ENCODE measurements at places on chromosomes 7 and 10. TPM values are rescaled to one million over a fixed set of nuclear protein-coding genes. Genes with fewer than 3 reads are reported as not detected.

GRCh38 chr10:87816163-87816897, 1.7 kb downstream of the ATAD1 start:
- no peaks in the 10 kb centered on the region for H3K27me3 ChIP-seq
- peaks cover 13% of the 10 kb centered on the region for H3K36me3 ChIP-seq
- no peak overlapping the region for H3K27ac ChIP-seq
- DNase-seq, result peak; percentile 18
- H3K4me1 ChIP-seq, result peaks cover 26% of the 10 kb centered on the region
- peak overlapping the region; percentile 98 for H3K4me3 ChIP-seq

- no peak for DNase-seq
- H3K36me3 ChIP-seq, result no peaks in the 10 kb centered on the region
- no peak overlapping the region for H3K27ac ChIP-seq
- H3K4me1 ChIP-seq, result peaks cover 11% of the 10 kb centered on the region
- no peaks in the 10 kb centered on the region for H3K27me3 ChIP-seq
These were observed 214.5 kb downstream of the SNX10 start for GRCh38 chr7:26506196-26506595.

Gene ATOH7
- not detected for total RNA-seq

Gene ABCB4
- total RNA-seq, result not detected

- H3K27me3 ChIP-seq, result peaks cover 31% of the 10 kb centered on the region
- no peaks in the 10 kb centered on the region for H3K36me3 ChIP-seq
- no peak overlapping the region for H3K4me3 ChIP-seq
These were observed 12.6 kb upstream of the AOAH start for GRCh38 chr7:36736899-36737211.

DNA sequence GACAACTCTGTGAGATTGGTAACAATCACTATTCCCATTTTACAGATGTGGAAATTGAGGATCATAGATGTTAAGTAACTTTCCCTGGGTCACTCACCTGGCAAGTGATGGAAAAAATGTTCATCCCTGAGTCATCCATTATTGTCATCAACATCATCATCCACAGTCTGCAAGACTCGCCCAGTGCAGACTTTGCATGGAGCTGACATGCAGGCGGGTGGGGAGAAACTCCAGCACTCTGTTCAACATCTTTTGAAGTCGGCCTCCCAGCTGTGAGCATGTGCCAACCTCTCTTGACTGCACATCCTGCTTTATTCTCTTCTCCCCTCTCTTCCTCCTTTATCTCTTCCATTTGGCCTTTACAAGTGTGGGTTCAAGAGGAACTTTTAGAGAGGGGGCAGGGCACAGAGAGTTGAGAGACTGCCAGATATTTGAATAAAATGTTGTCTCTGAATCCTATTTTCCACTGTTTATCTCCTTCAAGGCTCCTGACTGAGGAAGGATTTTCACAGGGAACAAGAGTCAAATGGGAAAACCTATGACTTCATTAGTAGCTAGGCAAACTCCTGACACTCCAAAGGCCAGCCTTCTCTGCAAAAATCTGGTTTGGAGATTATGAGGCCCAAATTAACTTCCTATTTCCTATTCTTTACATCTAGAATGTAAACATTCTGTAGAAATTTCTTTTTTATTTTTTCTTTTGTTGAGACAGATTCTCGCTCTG, 283.7 kb upstream of the PODXL start:
- DNase-seq, result no peak
- H3K36me3 ChIP-seq, result no peaks in the 10 kb centered on the region
- no peaks in the 10 kb centered on the region for H3K4me1 ChIP-seq
- H3K27me3 ChIP-seq, result peaks cover 77% of the 10 kb centered on the region

Gene VIPR2
- total RNA-seq, result not detected

DNA sequence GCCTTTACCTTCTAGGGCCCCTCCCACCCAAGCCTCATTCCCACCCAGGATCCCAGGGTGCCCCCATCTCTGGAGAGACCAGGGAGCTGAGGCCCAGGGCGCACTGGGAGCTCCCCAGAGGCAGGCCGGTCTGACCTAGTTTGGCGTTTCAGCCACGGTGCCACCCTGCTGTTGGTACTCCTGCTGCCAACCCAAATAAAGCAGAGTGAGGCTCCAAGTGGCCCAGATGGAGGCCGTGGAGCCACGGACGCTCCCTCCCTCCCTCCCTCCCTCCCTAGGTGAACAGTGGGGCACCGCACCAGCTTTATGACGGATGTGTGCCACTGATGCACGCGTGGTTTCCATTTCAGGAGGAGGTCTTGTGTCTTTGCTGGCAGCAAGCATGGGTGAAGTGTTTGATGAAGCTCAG, 1.8 kb downstream of the INPP5A start:
- no peaks in the 10 kb centered on the region for H3K36me3 ChIP-seq
- H3K27me3 ChIP-seq, result no peaks in the 10 kb centered on the region
- peaks cover 49% of the 10 kb centered on the region for H3K4me1 ChIP-seq
- H3K27ac ChIP-seq, result no peak overlapping the region
- DNase-seq, result no peak

DNA sequence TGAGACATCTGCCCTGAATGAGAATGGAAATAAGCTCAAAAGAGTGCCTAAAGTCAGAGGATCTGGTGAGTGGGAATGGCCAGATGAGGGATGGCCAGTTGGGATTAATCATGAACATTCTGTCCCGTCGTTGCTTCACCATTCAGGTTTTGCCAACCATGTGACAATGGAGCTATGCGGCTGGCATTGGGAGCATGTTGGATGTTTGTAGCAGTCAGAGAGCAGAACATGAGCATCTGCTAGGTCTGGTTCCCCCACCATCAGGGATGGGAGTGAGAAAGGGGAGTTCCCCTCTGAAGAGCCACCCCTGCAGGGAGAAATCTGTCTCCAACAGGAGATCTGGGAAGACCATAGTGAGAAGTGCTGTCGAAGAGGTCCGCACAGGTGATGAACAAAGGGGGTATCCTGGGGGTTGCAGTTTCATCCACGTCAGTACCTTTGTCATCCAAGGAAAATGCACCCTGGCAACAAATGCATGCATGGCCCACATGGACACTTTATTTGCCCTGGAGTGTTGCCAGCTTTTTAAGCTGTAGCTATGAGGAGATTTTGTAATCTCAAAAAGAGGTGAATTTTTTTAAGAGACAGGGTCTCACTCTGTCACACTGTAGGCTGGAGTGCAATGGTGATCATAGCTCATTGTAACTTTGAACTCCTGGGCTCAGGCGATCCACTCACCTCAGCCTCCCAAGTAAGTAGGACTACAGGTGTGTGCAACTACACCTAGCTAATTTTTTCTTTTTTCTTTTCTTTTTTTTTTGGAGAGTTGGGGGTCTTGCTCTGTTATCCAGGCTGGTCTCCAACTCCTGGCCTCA, 190.2 kb downstream of the CAMK1D start:
- no peak overlapping the region for H3K27ac ChIP-seq
- DNase-seq, result no peak
- no peaks in the 10 kb centered on the region for H3K27me3 ChIP-seq
- H3K4me3 ChIP-seq, result no peak overlapping the region
- no peaks in the 10 kb centered on the region for H3K4me1 ChIP-seq

- DNase-seq, result no peak
- H3K36me3 ChIP-seq, result no peaks in the 10 kb centered on the region
- peaks cover 13% of the 10 kb centered on the region for H3K4me1 ChIP-seq
- H3K27ac ChIP-seq, result no peak overlapping the region
- H3K4me3 ChIP-seq, result no peak overlapping the region
These were observed 47.9 kb upstream of the STK17A start for GRCh38 chr7:43535031-43535451.

GRCh38 chr10:61280303-61280702, 172.9 kb downstream of the TMEM26 start:
- no peaks in the 10 kb centered on the region for H3K36me3 ChIP-seq
- peaks cover 13% of the 10 kb centered on the region for H3K4me1 ChIP-seq
- H3K4me3 ChIP-seq, result no peak overlapping the region

Gene CC2D2B
- not detected for total RNA-seq

GRCh38 chr7:53218730-53219504, 183.5 kb downstream of the POM121L12 start:
- H3K4me1 ChIP-seq, result no peaks in the 10 kb centered on the region
- no peak overlapping the region for H3K4me3 ChIP-seq
- H3K27me3 ChIP-seq, result no peaks in the 10 kb centered on the region
- H3K27ac ChIP-seq, result no peak overlapping the region
- no peak for DNase-seq
- H3K36me3 ChIP-seq, result no peaks in the 10 kb centered on the region

- no peak for DNase-seq
- H3K4me3 ChIP-seq, result no peak overlapping the region
- H3K4me1 ChIP-seq, result no peaks in the 10 kb centered on the region
These were observed 232.6 kb upstream of the CDC14C start for GRCh38 chr7:48691788-48692187.

Gene CFAP69
- total RNA-seq, result 6.6 TPM

- no peak overlapping the region for H3K4me3 ChIP-seq
- H3K4me1 ChIP-seq, result peaks cover 40% of the 10 kb centered on the region
- H3K36me3 ChIP-seq, result peaks cover 6% of the 10 kb centered on the region
- H3K27me3 ChIP-seq, result no peaks in the 10 kb centered on the region
These were observed 44.9 kb downstream of the SMURF1 start for GRCh38 chr7:99098824-99099498.

DNA sequence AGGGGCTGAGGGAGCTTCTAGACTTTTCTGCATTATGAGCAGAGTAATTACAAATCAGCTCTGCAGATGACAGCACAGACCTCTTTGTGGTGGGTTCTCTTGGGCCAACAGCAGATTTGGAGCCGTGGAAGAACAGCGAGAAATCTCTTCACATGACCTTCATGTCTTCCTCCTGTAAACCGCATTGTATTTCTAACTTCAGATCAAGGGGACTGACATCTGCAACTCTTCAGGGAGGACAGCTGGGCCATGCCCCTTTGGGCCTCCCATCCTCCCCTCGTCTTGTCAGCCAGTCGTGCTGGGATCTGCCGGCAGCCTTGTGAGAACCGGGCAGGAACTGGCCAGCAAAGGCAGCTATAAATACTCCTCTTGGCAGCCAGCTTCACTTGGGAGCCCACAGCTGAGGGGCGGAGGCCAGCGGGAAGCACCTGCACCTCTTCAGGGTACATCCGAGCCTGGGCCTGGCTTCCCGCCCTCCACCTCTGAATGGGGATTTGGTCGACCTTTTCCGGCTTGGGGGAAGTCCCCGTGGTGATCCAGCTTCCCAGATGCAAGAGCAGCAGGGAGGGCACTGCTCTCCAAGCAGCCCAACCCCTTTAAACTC, 54.7 kb downstream of the STEAP1B start:
- H3K36me3 ChIP-seq, result no peaks in the 10 kb centered on the region
- no peak overlapping the region for H3K4me3 ChIP-seq
- H3K27ac ChIP-seq, result peak overlapping the region; percentile 91

Gene SLC18A3
- total RNA-seq, result not detected

GRCh38 chr7:138138244-138138643, 62.0 kb downstream of the AKR1D1 start:
- no peaks in the 10 kb centered on the region for H3K4me1 ChIP-seq
- no peak overlapping the region for H3K4me3 ChIP-seq
- no peaks in the 10 kb centered on the region for H3K36me3 ChIP-seq

Gene MYO1G
- total RNA-seq, result 0.17 TPM

Gene GJD4
- 0.33 TPM for total RNA-seq

Gene IL15RA
- total RNA-seq, result 5.9 TPM

- H3K27me3 ChIP-seq, result no peaks in the 10 kb centered on the region
- H3K27ac ChIP-seq, result no peak overlapping the region
- no peak overlapping the region for H3K4me3 ChIP-seq
- DNase-seq, result peak; percentile 73
- H3K36me3 ChIP-seq, result no peaks in the 10 kb centered on the region
- no peaks in the 10 kb centered on the region for H3K4me1 ChIP-seq
These were observed 32.0 kb upstream of the PLEKHA1 start for GRCh38 chr10:122342293-122343134.

- no peak for DNase-seq
- H3K27me3 ChIP-seq, result no peaks in the 10 kb centered on the region
- H3K27ac ChIP-seq, result no peak overlapping the region
These were observed 327.2 kb upstream of the KCND2 start for GRCh38 chr7:119945822-119946221.

GRCh38 chr10:44424957-44425356, 40.1 kb upstream of the CXCL12 start:
- H3K27ac ChIP-seq, result no peak overlapping the region
- no peaks in the 10 kb centered on the region for H3K36me3 ChIP-seq
- H3K27me3 ChIP-seq, result peaks cover 30% of the 10 kb centered on the region
- no peak overlapping the region for H3K4me3 ChIP-seq
- H3K4me1 ChIP-seq, result no peaks in the 10 kb centered on the region
- DNase-seq, result no peak

GRCh38 chr10:70584909-70585544, 17.5 kb downstream of the PRF1 start:
- H3K4me3 ChIP-seq, result no peak overlapping the region
- H3K4me1 ChIP-seq, result peaks cover 2% of the 10 kb centered on the region
- no peaks in the 10 kb centered on the region for H3K27me3 ChIP-seq
- no peaks in the 10 kb centered on the region for H3K36me3 ChIP-seq
- H3K27ac ChIP-seq, result no peak overlapping the region
- no peak for DNase-seq

- peak overlapping the region; percentile 67 for H3K27ac ChIP-seq
- H3K36me3 ChIP-seq, result peaks cover 14% of the 10 kb centered on the region
- H3K4me1 ChIP-seq, result peaks cover 31% of the 10 kb centered on the region
- H3K4me3 ChIP-seq, result peak overlapping the region; percentile 72
- no peak for DNase-seq
- no peaks in the 10 kb centered on the region for H3K27me3 ChIP-seq
These were observed 683 bp downstream of the INSIG1 start for GRCh38 chr7:155298288-155298833.

DNA sequence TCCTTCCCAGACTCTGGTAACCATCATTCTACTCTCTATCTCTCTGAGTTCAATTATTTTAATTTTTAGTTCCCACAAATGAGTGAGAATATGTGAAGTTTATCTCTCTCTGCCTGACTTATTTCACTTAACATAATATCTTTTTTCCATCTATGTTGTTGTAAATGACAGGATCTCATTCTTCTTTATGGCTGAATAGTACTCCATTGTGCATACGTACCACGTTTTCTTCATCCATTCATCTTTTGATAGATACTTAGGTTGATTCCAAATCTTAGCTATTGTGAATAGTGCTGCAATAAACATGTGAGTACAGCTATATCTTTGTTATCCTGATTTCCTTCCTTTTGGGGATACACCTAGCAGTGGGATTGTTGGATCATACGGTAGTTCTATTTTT, 23.9 kb downstream of the RPA3 start:
- H3K27ac ChIP-seq, result no peak overlapping the region
- H3K4me1 ChIP-seq, result peaks cover 31% of the 10 kb centered on the region
- no peaks in the 10 kb centered on the region for H3K27me3 ChIP-seq
- H3K4me3 ChIP-seq, result no peak overlapping the region
- no peaks in the 10 kb centered on the region for H3K36me3 ChIP-seq

Gene ERVW-1
- not detected for total RNA-seq

GRCh38 chr7:142854372-142855113, at the start of gene EPHB6:
EPHB6 (plus strand) TSS chr7:142855076; CDS start chr7:142863228, 8,152 bp downstream.
- no peaks in the 10 kb centered on the region for H3K36me3 ChIP-seq
- H3K27ac ChIP-seq, result peak within 1 kb of the TSS; percentile 58
- H3K27me3 ChIP-seq, result no peaks in the 10 kb centered on the region
- DNase-seq, result peak; percentile 77
- H3K4me3 ChIP-seq, result peak within 1 kb of the TSS; percentile 87

Gene ABCB1
- not detected for total RNA-seq

Gene CACNB2
- 0.07 TPM for total RNA-seq

DNA sequence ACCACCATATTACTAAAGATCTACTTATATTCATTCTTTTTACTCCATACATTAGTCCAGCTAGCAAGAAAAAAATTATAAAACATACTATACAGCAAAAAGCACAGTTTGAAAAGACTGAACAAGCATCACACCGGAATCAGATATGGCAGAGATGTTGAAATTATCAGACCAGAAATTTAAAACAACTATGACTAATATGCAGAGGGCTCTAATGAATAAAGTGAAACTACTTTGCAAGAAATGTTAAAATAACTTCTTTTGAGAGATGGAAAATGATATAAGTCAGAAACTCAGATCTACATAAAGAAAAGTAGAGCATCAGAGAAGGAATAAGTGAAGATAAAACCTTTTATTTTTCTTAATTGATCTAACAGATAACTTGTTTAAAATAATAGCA, 50.9 kb downstream of the SGCE start:
- H3K27me3 ChIP-seq, result no peaks in the 10 kb centered on the region
- H3K4me3 ChIP-seq, result no peak overlapping the region
- no peaks in the 10 kb centered on the region for H3K4me1 ChIP-seq
- H3K27ac ChIP-seq, result no peak overlapping the region
